ENCODE measurements at places on chromosomes 3 and 15.

DNA sequence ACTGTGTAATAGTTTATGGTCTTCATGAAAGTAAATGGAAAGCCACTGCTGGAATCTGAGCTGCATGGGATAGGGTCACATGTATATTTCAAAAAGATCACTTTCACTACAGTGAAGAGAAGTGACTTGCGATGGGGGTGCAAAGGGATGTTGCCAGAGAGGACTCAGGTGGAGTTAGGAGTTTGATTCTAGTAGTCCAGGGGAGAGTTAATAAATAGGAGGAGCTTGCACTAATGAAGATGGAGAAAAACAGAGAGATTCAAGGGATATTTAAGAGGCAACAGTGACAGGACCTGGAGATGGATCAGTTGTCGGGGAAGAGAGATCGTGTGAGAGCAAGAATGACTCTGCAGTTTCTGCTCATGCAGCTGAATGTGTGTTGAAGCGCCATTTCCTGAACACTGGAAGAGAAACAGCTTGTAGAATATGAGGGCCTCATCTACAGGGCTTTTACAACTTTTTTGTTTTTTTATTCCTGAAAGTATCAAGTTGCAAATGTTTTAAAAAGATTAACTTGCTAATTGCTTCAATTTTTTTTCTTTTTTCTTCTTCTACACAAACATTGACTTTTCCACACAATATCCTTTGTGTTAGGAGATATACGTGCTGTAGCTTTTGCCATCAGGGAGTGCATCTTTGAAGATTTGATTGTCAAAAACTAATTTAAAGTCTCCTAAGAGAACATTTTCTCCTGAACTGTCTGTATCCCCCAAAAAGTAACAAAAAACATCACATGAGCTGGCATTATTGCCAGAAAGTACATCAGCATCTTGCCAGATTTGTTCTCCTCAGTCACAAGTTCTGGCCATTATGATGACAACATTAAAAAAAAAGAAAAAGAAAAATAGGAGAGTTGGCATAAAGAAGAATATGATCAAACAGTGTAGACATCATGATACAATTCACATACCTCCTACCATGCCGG lies 37.5 kb downstream of the SETMAR start:
- no peak overlapping the region for H3K4me3 ChIP-seq
- H3K36me3 ChIP-seq = no peaks in the 10 kb centered on the region
- H3K4me1 ChIP-seq = no peaks in the 10 kb centered on the region
- no peak overlapping the region for H3K27ac ChIP-seq

- no peak overlapping the region for H3K27ac ChIP-seq
- H3K27me3 ChIP-seq = no peaks in the 10 kb centered on the region
- H3K4me1 ChIP-seq = peaks cover 5% of the 10 kb centered on the region
- no peak for DNase-seq
- H3K36me3 ChIP-seq = no peaks in the 10 kb centered on the region
Measured at GRCh38 chr3:114417265-114417664, 123.4 kb downstream of the TIGIT start.

DNA sequence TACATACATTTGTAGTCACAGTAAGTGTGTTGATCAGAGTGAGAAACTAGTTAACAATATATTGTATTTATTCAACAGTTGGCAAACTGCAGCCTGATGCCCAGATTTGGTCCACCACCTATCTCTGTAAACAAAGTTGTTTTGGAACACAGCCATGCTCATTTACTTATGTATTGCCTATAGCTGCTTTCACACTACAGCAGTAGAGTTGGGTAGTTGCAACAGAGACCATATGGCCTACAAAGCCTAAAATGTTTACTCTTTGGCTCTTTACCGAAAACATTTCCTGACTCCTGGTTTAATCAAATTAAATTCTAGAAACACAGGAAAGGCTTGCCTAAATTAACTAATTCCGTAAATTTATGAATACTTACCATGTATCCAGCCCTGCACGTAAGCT lies 39.4 kb downstream of the CMC1 start:
- no peak overlapping the region for H3K4me3 ChIP-seq
- peaks cover 5% of the 10 kb centered on the region for H3K36me3 ChIP-seq
- no peak for DNase-seq
- no peak overlapping the region for H3K27ac ChIP-seq
- H3K27me3 ChIP-seq = no peaks in the 10 kb centered on the region
- H3K4me1 ChIP-seq = peaks cover 61% of the 10 kb centered on the region

DNA sequence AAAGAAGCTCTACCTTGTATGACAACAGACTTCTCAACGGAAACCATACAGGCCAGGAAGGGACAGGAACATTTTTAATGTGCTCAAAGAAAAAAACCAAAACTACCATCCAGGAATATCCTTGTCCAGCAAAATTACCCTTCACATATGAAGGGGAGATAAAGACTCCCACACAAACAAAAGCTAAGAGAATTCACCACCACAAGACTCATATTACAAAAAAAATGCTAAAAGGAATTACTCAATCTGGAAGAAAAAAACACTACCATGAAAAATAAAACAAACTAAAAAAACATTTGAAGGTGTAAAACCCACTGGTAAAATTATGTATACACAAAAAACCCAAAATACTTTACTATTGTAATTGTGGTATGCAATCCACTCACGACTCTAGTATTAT lies 57.2 kb downstream of the DLG1 start:
- peaks cover 59% of the 10 kb centered on the region for H3K4me1 ChIP-seq
- no peaks in the 10 kb centered on the region for H3K27me3 ChIP-seq
- H3K4me3 ChIP-seq = no peak overlapping the region
- H3K27ac ChIP-seq = no peak overlapping the region

DNA sequence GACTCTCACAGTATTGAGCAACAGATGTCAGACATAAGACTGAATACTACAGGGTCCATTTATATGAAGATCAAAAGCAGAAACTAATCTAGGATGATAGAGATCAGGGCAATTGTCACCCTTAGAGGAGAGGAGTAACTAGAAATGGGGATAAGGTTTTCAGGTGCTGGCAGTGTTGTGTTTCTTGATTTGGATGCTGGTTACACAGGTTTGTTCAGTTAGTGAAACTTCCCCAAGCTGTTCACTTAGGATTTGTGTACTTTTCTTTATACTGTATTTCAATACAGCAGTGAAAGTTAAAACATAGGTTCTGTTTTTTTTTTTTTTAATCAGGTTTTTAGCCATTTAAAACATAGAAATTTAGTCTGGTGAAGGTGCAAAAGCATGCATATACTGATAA lies 39.1 kb upstream of the CMTM7 start:
- H3K4me1 ChIP-seq = no peaks in the 10 kb centered on the region
- H3K27me3 ChIP-seq = peaks cover 9% of the 10 kb centered on the region
- peaks cover 6% of the 10 kb centered on the region for H3K36me3 ChIP-seq
- no peak for DNase-seq
- H3K4me3 ChIP-seq = no peak overlapping the region

DNA sequence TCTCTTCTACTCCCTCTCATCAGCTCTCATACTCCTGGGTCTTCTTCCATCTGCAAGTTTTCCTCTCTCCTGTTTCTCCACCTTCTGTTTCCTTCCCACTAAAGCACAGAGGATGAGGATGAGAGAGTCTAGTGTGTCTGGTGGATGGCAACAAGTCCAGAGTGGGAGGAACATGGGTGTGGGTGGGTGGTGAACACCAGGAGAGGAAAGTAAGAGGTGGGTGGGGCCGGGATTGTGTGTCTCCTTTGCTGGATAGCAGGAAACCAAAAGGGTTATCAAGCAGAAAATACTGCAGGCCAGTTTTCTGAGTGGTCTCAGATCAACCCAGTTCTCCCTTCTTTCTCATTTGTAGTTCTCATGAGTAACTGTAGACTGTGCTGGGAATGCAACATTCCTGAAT lies 52.9 kb upstream of the EPHB1 start:
- H3K27ac ChIP-seq = no peak overlapping the region
- no peak overlapping the region for H3K4me3 ChIP-seq
- H3K4me1 ChIP-seq = no peaks in the 10 kb centered on the region
- DNase-seq = no peak
- no peaks in the 10 kb centered on the region for H3K27me3 ChIP-seq

DNA sequence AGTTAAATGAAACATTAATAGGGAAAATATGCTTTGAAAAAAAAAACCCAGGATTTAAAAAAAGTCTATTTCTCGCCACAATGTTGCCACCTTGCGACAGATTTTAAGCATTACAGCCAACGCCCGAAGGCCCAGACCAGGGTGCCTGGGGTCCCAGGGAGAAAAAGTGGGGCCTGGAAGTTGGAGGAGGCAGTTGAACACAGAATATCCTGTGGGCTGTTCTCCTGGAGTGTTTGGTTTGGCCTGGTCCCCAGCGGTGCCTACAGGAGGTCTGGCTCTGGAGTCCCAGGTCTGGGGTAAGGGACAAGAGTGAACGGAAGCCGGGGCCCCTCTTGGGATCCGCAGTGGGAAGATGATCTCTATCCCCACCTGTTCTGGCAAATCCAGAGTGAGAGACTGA lies 3.4 kb downstream of the RNU6-1 start:
- H3K4me1 ChIP-seq = peaks cover 57% of the 10 kb centered on the region
- H3K27ac ChIP-seq = peak overlapping the region; percentile 35
- peak overlapping the region; percentile 81 for H3K4me3 ChIP-seq

DNA sequence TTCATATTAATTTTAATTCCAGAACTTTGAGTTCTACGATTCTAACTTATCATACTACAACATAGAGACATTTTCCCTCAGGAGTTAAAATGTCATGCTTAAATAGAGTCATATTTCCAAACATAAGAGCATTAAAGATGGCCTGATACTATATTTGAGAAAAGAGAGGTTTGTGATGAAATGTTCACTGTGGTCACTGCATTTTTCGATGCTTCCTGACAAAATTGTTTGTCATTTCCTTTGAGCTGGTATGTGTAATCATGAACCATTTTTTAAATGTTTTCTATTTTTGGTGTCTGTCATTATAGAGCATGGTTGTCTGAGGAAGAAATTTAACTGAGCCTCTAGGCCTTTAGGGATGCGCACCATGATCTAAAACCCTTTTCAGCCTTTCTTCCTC lies 721.4 kb upstream of the NR2F2 start:
- H3K36me3 ChIP-seq = no peaks in the 10 kb centered on the region
- H3K27me3 ChIP-seq = no peaks in the 10 kb centered on the region
- H3K4me1 ChIP-seq = no peaks in the 10 kb centered on the region
- no peak for DNase-seq
- no peak overlapping the region for H3K4me3 ChIP-seq
- H3K27ac ChIP-seq = no peak overlapping the region

DNA sequence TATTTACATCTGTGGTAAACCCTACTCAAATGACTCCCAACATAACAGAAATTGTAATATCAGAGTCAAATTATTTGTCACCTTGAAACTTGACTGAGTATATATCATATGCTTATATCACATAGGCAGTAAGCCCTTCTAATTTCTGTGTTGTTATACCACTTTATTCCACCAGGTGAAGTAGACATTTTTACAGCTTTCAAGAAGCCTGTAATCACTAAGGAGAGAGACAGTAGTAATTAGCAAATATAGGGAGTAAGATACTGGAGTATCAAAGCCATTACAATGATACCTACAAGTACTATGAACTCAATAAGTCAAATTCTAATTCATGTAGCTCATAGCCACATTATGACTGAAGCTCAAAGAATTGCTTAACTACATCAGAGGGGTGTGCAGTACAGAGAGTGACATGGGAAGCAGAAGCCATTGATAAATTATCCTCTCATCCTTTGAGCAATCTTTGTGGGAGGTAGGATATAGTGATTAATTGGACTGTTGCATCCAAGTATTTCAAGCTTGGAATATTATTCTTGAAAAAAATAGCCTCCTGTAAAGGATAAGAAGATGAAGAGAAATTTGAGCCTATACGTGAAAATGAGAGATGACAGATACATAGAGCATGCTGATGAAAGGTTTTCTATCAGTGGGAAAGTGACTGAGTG lies 1005.9 kb downstream of the ZPLD1 start:
- DNase-seq = no peak
- H3K4me3 ChIP-seq = no peak overlapping the region
- no peak overlapping the region for H3K27ac ChIP-seq
- H3K4me1 ChIP-seq = no peaks in the 10 kb centered on the region

DNA sequence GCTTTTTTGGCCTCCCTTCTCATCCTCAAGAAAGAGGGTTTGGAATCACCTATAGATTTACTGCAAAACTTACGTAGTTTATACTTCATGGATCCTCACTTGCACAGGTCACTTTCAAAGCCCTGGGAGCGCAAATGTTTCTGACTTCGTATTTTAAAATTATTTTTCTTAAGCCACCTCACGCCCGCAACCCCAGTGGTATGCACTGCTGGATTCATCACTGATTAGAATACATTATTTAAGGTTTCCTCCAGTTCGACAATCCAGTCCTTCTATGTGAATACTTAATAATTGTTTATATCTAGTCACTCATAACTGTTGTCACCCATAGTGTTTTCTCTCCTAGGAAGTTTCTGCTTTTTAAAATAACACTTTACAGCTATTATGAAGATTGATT lies 339.9 kb downstream of the CHL1 start:
- DNase-seq = no peak
- H3K27me3 ChIP-seq = no peaks in the 10 kb centered on the region
- no peak overlapping the region for H3K27ac ChIP-seq
- H3K4me3 ChIP-seq = no peak overlapping the region
- no peaks in the 10 kb centered on the region for H3K36me3 ChIP-seq

- peaks cover 96% of the 10 kb centered on the region for H3K4me1 ChIP-seq
- H3K27me3 ChIP-seq = no peaks in the 10 kb centered on the region
- H3K36me3 ChIP-seq = peaks cover 46% of the 10 kb centered on the region
- DNase-seq = no peak
- peak overlapping the region; percentile 90 for H3K27ac ChIP-seq
Measured at GRCh38 chr3:45968706-45969105, 25.4 kb downstream of the CXCR6 start.

GRCh38 chr3:126716057-126716456 lies 12.0 kb downstream of the CHCHD6 start:
- DNase-seq = no peak
- no peak overlapping the region for H3K4me3 ChIP-seq
- no peak overlapping the region for H3K27ac ChIP-seq
- H3K4me1 ChIP-seq = peaks cover 24% of the 10 kb centered on the region
